ENCODE measurements at places on chromosomes 1 and 21.

DNA sequence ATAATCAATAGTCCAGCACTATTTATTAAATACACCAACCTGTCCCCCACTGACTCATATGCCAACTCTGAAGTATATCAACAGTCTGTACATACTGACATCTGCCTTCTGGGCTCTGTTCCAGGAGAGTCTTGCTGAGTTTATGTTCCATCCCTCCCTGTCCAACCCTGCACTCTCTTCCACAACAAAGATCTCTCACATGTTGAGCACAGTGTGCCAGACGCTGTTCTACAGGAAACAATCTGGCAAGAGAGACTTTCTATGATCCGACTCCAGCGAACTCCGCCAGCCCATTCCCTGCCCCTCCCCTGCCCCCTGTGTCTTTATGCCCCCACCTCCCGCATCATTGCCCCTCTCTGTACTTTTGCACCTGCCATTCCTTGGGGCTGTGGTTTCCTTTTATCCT is 3.4 kb downstream of the LACTBL1 start:
- no peak for DNase-seq

DNA sequence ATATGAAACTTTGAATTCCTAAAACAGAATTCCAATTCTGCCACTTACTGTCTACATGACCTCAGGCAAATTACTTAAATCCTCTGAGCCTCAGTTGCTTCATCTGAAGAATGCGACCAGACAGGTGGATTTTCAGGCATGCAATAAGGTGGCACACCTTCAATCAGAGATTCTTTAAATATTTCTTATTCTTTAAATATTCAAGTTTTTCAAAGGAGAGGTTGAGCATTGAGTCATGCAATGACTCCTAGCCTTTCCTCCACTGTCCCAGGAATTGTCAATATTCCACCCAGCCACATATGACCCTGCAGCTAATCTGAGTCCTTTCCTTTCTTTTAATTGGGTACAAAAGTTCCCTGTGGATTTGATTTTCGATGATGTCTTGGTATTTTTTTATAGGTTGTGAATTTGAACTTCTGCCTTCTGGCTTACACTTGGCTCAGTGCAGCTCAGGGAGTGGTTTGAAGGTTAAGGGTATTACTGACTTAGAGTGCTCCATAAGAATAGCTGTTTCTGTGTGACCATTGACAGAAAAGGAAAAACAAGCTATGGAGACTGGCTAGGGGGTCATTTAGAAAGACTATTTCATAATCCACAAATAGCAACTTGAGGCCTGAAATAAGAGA is 52.2 kb upstream of the PRDX6 start:
- no peak for DNase-seq

GRCh38 chr1:145992958-145993617 is 3.3 kb downstream of the TXNIP start:
- DNase-seq: no peak

GRCh38 chr1:93851327-93851712 is 27.7 kb downstream of the DNTTIP2 start:
- no peak for DNase-seq

DNA sequence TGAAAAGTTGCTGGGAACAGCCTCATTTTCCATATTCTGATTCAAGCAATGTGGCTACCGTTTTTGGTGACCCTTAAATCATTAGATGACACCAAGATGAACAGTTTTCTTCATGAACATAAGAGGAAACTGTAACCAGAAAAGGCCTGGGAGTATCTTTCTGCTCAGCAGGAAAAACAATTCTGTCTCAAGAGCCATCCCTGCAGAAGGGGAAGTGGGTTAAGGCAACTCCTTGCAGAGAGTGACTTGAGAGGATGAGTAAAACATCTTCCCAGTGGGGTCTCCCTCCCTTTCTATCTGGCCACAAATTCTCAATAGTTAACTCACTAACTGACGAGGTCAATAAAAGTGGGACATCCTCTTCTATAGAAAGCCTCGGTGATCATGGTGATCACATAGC is 187.6 kb upstream of the NRIP1 start:
- DNase-seq: no peak

- DNase-seq: no peak
Observed at GRCh38 chr1:44072821-44073220, 41.6 kb upstream of the SLC6A9 start.

GRCh38 chr1:19710825-19711611 is 46.3 kb downstream of the HTR6 start:
- DNase-seq: peak; percentile 30

- no peak for DNase-seq
Observed at GRCh38 chr1:25706146-25707089, 89.8 kb downstream of the MAN1C1 start.

DNA sequence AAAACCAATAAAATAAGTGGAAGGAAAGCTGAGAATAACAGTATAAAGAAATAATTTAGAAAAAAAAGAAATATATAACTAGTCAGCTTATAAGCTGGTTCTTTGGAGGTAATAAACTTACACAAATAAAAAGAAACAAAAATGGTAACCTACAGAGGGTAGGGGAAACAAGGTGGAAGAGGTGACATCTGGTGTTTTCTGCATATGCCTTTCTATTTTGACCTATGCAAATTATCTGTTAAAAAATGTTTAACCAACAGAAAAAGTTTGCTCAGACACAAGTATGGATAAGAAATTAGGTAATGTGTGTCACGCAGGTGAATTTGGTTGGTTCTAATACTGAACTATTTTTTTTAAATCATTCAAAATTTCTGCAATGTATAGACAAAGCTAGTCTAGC is 53.6 kb upstream of the DMRTA2 start:
- DNase-seq: no peak
